ENCODE measurements at places on chromosomes 6 and 20.

DNA sequence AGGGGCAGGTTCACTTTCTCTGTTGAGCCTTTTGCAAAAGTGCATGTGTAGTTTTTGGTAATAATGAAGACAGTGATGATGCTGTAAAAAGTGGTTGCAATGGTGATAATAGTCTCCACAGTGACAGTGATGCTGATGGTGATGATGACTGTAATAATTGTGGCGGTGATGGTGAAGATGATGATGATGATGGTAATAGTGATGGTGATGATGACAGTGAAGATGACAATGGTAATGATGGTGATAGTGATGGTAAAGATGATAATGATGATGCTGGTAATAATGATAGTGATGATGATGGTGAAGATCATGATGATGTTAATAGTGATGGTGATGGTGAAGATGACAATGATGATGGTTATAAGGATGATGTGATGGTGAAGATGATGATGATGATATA, 67.7 kb upstream of the LRFN2 start:
- H3K4me3 ChIP-seq, result no peak overlapping the region
- H3K27ac ChIP-seq, result no peak overlapping the region
- H3K36me3 ChIP-seq, result no peaks in the 10 kb centered on the region
- DNase-seq, result no peak
- H3K27me3 ChIP-seq, result peaks cover 12% of the 10 kb centered on the region

- no peak overlapping the region for H3K4me3 ChIP-seq
- H3K27me3 ChIP-seq, result no peaks in the 10 kb centered on the region
- no peak for DNase-seq
- H3K27ac ChIP-seq, result no peak overlapping the region
- no peaks in the 10 kb centered on the region for H3K36me3 ChIP-seq
- no peaks in the 10 kb centered on the region for H3K4me1 ChIP-seq
Measured at GRCh38 chr6:19380293-19380692, 456.9 kb upstream of the ID4 start.

GRCh38 chr6:115838216-115838615, 222.5 kb downstream of the FRK start:
- no peaks in the 10 kb centered on the region for H3K27me3 ChIP-seq
- H3K4me1 ChIP-seq, result no peaks in the 10 kb centered on the region
- no peak overlapping the region for H3K27ac ChIP-seq

DNA sequence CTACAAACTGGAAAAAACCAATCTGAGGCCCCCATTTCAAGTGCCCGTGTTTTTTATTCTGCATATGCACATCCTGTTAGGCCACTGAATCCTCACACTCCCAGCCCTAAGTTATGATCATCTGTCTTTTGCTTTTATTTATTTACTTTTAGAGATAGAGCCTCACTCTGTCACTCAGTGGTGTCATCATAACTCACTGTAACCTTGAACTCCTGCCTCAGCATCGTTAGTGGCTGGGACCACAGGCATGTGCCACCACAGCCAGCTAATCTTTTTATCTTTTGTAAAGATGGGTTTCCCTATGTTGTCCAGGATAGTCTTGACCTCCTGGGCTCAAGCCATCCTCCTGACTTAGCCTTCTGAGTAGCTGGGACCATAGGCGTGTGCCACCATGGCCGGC, 29.6 kb upstream of the CLDN20 start:
- peaks cover 14% of the 10 kb centered on the region for H3K27me3 ChIP-seq
- H3K4me1 ChIP-seq, result no peaks in the 10 kb centered on the region
- H3K36me3 ChIP-seq, result no peaks in the 10 kb centered on the region
- no peak overlapping the region for H3K4me3 ChIP-seq

DNA sequence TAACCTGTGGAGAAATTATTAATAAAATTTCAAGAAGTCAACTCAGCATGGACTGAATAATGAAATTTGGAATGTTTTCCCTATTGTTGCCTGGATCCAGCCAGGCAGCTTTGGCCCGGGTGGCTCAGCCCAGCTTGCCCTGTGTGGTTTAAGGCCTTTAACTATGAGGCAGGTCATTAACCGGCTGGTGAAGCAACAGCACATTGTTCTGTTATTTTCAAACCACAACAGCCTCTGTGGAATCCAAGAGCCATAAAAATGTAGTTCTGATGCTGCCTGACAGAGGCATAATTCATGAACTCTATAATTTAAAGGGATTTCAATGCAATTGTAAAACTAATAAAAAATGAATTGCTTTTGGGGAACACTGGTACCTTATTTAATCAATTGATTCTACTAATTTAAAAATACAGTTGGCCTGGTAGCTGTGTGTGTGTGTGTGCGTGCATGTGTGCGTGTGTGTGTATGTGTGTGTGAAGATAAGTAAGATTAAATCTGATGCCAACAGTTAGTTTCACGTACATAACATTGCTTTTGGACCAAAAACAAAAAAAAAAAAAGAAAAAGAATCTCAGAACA, 117.7 kb downstream of the RPS12 start:
- H3K27me3 ChIP-seq, result peaks cover 26% of the 10 kb centered on the region
- H3K36me3 ChIP-seq, result no peaks in the 10 kb centered on the region
- H3K4me1 ChIP-seq, result no peaks in the 10 kb centered on the region
- H3K27ac ChIP-seq, result no peak overlapping the region

GRCh38 chr6:122781716-122782115, 2.2 kb downstream of the FABP7 start:
- H3K36me3 ChIP-seq, result no peaks in the 10 kb centered on the region
- H3K4me1 ChIP-seq, result no peaks in the 10 kb centered on the region
- no peak for DNase-seq
- H3K27me3 ChIP-seq, result peaks cover 31% of the 10 kb centered on the region
- H3K27ac ChIP-seq, result no peak overlapping the region

Measured in naive thymus-derived CD8-positive, alpha-beta T cell (primary cell).